ENCODE measurements at places on chromosomes 4 and X. TPM values are rescaled to one million over a fixed set of nuclear protein-coding genes. Genes with fewer than 3 reads are reported as not detected.
A peak's percentile ranks its signal among the peaks of the same experiment; 100 is the strongest.

DNA sequence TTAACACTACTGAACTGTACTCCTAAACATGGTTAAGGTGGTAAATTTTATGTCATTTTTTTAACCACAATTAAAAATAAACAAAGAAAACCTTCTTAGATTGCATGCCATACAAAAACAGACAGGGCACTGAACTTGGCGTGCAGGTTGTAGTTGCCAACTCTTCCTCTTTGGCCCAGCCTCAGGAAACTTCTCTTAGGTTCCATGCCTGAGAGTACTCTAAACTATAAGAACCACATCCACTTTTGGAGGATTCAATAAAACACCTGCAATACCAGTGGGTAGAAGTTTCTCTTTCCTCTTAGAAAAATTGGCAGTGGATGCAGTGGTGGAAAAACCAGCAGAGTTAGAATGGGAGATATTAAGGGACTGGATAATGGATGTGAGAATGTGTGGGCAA, 103.4 kb downstream of the LUZP4 start:
- DNase-seq, result no peak

DNA sequence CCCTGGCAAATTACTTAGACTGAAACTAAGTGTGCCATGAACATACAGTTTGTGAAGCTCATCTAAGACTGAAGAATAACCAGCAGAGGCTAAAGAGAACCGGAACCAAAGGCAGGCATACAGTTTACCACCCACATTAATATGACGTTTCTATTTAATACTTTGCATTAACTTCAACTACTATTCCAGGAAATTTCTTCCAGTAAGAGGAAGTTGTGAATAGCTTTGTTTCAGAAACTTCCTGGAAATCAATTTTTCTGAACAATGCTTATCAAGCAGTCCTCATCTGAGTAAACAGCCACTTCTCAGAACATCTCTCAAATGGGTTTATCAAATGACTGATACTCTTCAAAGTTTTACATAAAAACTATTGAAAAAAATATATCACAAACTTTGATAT, 252.7 kb downstream of the OPHN1 start:
- DNase-seq, result no peak

DNA sequence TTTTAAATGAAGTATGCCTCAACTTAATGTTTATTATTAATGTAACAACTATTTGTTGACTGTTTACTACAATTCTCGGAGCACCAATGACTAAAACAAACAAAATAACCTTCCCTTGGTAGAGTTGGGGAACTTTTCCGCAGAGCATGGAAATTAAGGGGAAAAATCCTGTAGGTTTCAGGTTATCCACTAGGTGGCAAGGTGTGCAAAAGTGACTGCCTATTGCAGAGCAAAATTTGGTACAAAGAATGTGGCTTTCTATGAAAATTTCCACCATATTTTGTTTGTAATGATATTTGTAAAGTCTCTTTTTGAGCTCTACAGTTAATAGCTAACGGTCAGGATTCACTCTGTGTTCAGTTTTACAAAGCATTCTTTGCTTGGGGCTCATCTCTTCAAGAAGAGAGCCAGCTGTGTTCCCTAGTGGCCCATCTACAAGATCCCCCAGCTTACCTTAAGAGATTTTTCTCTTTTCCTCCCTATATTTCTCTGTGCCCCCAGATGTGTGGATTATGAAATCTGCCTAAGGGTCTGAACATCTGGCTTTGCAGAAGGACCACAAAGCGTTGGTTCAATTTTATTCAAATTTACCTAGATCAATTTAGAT, 61.1 kb downstream of the FBXO8 start:
- peak; percentile 44 for DNase-seq

- peak; percentile 77 for DNase-seq
Observed at GRCh38 chrX:153875391-153876111, 10.4 kb downstream of the L1CAM start.

GRCh38 chr4:130336585-130337217, 1240.7 kb downstream of the C4orf33 start:
- DNase-seq, result peak; percentile 27

- DNase-seq, result no peak
Observed at GRCh38 chrX:13428053-13428786, 108.4 kb upstream of the ATXN3L start.

DNA sequence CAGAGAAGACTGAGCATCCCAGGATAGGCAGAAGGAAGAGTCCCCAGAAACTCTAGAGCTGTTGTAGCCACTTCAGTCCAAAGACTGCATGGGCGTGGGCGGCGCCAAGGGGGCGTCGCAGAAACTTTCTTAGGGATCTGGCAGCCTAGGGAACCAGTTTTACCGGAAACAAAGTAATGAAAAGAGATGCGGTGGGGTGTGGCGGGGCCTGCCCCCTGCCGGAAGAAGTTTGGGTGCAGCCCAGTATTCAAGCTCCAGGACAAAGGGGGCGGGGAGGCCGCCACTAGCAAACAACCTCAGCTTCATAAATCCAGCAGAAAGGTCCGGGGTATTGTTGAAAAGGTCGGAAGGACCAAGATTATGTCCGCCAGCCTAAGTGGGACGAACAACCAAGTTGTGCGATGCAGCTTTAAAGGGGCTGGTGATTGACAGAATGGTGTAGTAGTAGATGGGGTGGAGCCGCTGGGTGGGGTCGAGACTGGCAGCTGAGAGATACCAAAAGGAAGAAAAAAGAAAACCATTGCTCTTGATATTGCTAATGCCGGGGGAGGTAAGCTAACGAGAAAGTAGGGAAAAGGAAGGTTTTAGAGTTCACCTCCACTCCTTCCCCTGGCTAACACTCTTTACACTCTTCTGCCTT, 190.5 kb downstream of the RRAGB start:
- peak; percentile 74 for DNase-seq

- DNase-seq, result no peak
Observed at GRCh38 chrX:16222151-16222550, 54.9 kb downstream of the MAGEB17 start.

- no peak for DNase-seq
Observed at GRCh38 chr4:97262769-97263168, 880.5 kb downstream of the STPG2 start.

DNA sequence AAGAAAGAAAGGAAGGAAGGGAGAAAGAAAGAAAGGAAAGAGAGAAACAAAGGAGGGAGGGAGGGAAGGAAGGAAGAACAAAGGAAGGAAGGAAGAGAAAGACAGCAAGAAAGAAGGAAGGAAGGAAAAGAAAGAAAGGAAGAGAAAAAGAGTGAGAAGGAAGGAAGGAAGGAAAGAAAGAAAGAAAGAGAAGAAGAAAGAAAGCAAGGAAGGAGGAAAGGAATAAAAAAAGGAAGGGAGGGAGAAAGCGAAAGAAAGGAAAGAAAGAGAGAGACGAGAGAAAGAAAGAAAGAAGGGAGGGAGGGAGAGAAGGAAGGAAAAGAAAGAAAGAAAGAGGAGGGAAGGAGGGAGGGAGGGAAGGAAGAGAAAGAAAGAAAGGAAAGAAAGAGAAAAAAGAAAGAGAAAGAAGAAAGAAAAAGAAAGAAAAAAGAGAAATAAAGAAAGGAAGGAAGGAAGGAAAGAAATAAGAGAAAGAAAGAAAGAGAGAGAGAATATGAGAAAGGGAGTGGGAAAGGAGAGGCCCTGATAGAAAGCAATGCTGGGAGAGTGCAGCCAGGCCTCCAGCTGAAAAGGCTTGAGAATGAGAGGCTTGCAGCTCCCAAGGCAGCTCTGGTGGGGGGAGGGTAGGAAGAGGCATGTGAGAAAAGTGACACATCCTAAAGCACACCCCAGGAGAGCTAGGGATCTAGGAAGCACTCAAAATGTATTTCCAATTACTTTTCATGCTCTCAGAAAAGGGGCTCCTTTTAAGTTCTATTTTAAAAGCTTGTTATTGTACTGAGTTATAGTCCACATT, 134.0 kb upstream of the ZIC3 start:
- DNase-seq, result no peak

DNA sequence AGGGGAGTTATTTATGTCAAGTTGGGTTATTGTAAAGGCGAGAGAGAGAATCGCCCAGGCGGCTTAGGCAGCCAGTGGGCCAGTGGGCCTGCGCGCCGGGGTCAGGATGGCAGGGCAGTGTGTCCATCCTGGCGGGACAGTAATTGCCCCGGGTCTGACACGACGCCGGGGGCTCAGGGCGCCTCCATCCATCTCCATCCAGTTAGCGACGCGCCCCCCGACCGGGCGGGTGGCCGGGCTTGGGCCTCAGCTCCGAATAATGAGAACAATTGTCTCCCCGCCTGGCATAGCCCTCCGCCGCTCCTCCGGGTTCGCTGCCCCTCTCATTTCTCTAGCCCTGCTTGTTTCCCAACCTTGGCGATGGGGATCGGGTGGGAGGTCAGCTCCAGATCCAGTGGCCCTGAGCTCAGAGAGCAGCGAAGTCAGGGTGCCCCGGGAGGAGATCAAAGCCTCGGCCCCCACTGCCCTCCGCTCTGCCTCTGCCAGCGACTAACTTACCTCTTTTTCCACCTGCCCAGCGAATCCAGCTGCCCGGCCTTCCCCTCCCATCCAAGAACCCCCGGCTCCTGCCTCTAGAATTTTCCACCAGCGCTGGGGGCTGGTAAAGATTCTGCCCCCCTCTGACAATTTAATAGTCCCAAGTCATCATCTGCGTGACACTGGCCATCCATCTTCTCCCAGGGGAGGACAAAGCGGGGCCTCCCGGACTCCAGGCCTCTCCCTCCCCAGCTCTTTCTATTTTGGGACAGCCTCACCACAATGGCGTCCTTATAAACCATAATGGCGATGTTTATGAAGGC, 56.9 kb upstream of the TMEM33 start:
- no peak for DNase-seq

DNA sequence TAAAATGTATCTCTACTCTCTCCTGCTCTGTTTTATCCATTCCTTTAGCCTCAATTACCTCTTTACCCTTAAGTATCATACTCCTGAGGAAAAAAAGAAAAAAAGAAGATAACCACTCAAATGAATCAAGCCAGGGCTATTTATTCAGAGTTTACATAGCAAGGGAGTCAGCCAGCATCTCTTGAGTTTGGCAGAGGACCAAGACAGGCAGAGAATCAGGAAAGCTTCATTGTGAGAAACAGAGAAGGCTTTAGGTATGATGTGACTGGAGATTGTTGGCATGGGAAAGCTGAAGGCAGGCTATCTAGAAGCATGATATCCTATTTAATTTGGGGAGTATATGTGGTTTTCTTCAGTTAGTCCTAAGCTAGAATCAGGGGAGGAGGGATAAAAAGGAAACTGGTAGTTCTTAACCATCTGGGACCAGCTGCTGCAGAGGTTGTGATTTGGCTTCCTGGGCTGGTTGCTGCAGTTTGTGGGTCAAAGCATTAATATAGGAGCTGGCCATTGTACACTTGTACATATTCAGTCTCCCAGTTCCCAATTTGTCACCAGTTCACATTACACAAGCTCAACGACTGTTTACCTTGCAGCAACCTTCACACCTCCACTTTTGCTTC, 11.2 kb downstream of the APELA start:
- peak; percentile 37 for DNase-seq

GRCh38 chr4:118807659-118808058, 28.3 kb downstream of the SEC24D start:
- no peak for DNase-seq

DNA sequence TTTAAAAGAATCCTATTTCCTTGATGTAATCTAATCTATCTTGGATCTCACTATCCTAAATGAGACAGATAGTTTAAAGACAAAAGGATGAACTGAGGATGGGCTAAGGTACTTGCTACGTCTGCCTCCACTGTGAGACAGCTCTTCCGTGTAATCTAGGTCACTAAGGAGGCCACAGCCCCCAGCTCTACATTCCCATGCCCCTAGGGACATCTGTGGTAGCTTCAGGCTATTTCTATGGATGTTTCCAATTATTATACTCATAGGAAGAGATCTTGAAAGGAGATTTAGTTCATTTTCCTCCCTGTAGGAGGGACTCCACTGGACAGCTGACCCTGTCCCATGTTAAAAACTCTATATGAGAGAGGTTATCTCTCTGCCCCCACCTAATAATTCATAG, 140.8 kb upstream of the TRPC5 start:
- DNase-seq, result no peak

- no peak for DNase-seq
Observed at GRCh38 chr4:7040765-7041164, 2.4 kb upstream of the TADA2B start.

DNA sequence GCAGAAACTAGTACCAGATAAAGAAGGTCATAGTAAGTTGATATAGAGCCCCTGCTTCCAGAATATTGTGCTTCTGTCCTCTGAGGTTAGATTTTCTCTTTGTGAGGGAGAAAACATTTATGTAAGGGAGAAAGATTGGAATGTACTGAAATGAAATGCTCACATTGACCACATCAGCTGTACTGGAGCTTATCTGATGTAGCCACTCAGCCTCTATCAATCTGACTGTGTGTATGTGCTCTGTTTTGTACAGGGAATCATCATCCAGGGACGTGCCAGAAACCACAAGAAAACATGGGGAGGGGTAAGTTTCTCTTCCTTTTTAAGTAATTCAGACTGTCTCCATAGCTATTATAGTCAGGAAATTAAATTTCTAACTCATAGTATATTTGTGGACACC, 56.8 kb downstream of the PRRG1 start:
- DNase-seq, result peak; percentile 0

- no peak for DNase-seq
Observed at GRCh38 chrX:143095321-143095720, 69.6 kb downstream of the SPANXN4 start.

DGKK gene
- 0.10 TPM for total RNA-seq

RTL3 gene
- 1.9 TPM for total RNA-seq

VEGFD gene
- total RNA-seq, result 12.3 TPM

HTN1 gene
- total RNA-seq, result not detected

RPGR gene
- 11.0 TPM for total RNA-seq

Data from tongue (tissue), 3 donors.